T-helper 17 cell (primary cell): ENCODE measurements at places on chromosomes 2 and 18. TPM values are rescaled to one million over a fixed set of nuclear protein-coding genes. Genes with fewer than 3 reads are reported as not detected.

RNF138 gene
- 104 TPM for total RNA-seq

IL36B gene
- total RNA-seq: not detected

CTAGE1 gene
- total RNA-seq: not detected

KYNU gene
- total RNA-seq: 2.8 TPM

ALPG gene
- not detected for total RNA-seq

SULT1C2 gene
- total RNA-seq: not detected

DSC1 gene
- total RNA-seq: 0.16 TPM

COQ10B gene
- 54.9 TPM for total RNA-seq

PROM2 gene
- 0.77 TPM for total RNA-seq

UGT1A8 gene
- not detected for total RNA-seq
